Activated CD8-positive, alpha-beta memory T cell treated with anti-CD3 and anti-CD28 coated beads, Interleukin-2, amount 10 ng/mL, durations not matched to agents 7 days and 5 days (primary cell): ENCODE measurements at places on chromosomes 4 and X. TPM values are rescaled to one million over a fixed set of nuclear protein-coding genes. Genes with fewer than 3 reads are reported as not detected.

DNA sequence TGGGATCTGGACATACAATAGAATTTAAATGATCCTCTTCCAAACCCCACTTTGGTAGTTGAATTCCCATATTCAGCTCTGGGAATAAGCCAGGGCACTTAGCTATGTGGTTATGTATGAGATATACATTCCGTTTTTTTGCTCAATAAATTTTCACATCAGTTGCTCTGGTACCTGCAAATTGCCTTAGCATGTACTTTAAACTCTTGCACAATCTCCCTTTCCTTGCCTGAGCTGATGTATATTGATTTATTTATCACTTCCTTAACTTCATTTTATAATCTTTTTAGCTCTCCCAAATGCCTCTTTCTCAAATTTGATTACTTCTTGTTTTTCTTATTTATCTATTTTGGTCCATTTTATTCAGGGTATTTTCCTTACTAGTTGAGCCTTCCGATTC lies 90.1 kb upstream of the AGA start:
- H3K4me3 ChIP-seq: no peak overlapping the region
- no peak overlapping the region for H3K27ac ChIP-seq
- no peaks in the 10 kb centered on the region for H3K36me3 ChIP-seq
- no peaks in the 10 kb centered on the region for H3K27me3 ChIP-seq
- no peak for DNase-seq

- no peak for DNase-seq
- H3K36me3 ChIP-seq: no peaks in the 10 kb centered on the region
- H3K4me1 ChIP-seq: no peaks in the 10 kb centered on the region
- no peak overlapping the region for H3K4me3 ChIP-seq
- H3K27me3 ChIP-seq: no peaks in the 10 kb centered on the region
Measured at GRCh38 chr4:127103681-127104115, 529.1 kb upstream of the INTU start.

- no peak for DNase-seq
- H3K27ac ChIP-seq: peak overlapping the region; percentile 94
- no peak overlapping the region for H3K4me3 ChIP-seq
- peaks cover 91% of the 10 kb centered on the region for H3K4me1 ChIP-seq
Measured at GRCh38 chr4:140097572-140097971, 56.4 kb downstream of the MAML3 start.

DNA sequence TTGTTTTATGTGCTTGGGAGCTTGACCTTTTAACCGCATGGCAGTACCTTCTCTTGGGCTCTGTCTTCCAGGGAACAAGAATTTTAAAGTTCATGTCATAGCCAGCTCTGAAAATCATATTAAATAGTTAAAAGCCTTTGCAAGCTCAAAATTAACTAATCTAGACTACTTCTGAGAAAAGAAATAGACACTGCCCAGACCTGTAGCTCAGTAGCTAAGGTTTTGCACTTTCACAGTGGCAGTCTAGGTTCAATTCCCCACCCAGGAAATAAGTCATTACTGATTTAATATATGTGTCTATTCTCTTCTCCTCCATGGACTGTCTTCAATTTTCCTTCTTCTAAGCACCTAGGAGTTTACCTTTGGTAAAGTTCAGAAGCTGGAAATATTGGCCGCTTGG lies 27.4 kb downstream of the HSD17B11 start:
- H3K4me3 ChIP-seq: no peak overlapping the region
- no peak for DNase-seq
- peaks cover 35% of the 10 kb centered on the region for H3K36me3 ChIP-seq
- H3K27ac ChIP-seq: no peak overlapping the region
- H3K4me1 ChIP-seq: no peaks in the 10 kb centered on the region

DNA sequence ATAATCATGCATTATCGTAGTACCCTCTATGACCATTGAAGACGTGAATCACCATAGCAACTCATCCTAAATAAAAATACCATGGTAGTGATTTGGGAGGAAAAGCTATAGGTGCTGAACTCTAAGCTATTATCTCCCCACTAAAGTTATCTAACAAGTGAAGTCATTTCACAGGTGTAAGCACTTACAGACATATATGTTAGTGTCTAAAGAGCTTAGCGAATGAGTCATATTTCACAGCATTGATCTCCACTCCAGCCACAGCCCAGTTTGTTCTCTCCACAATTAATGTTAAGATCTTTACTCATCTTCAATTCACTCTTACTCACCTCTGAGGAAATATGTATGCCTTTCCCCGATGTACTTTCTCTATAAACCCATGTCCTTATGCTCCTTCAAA lies 57.0 kb downstream of the DCAF8L1 start:
- H3K4me3 ChIP-seq: no peak overlapping the region
- no peak for DNase-seq
- H3K27ac ChIP-seq: no peak overlapping the region
- no peaks in the 10 kb centered on the region for H3K36me3 ChIP-seq

GRCh38 chr4:32929796-32930699 lies 2209.9 kb downstream of the PCDH7 start:
- DNase-seq: no peak
- no peaks in the 10 kb centered on the region for H3K4me1 ChIP-seq
- H3K4me3 ChIP-seq: no peak overlapping the region
- no peak overlapping the region for H3K27ac ChIP-seq
- H3K36me3 ChIP-seq: no peaks in the 10 kb centered on the region
- H3K27me3 ChIP-seq: no peaks in the 10 kb centered on the region

GRCh38 chr4:58275856-58276255 lies 1165.7 kb upstream of the IGFBP7 start:
- no peaks in the 10 kb centered on the region for H3K27me3 ChIP-seq
- no peak for DNase-seq
- H3K36me3 ChIP-seq: no peaks in the 10 kb centered on the region
- H3K4me3 ChIP-seq: no peak overlapping the region
- H3K4me1 ChIP-seq: no peaks in the 10 kb centered on the region

DNA sequence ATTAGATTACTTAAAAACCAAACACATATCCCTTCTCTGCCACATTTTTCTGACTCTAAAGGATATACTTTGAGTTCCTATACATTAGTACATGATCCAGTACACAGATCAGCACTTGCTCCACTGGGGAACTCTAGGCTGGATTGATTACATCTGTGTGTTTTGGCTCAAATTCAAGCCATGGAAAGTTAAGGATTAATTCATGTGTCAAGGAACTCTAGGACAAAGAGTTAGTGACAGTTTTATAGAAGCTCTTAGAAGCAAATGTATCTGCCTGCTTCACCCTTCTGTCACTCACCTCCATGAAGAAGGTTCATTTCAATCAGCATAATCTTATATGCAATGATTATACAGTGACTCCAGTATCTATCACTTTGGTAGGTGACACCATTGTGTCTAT lies 43.2 kb downstream of the SCFD2 start:
- H3K4me1 ChIP-seq: peaks cover 14% of the 10 kb centered on the region
- H3K27ac ChIP-seq: no peak overlapping the region
- DNase-seq: no peak
- no peak overlapping the region for H3K4me3 ChIP-seq

GRCh38 chr4:56840559-56840958 lies 19.1 kb upstream of the SPINK2 start:
- no peaks in the 10 kb centered on the region for H3K27me3 ChIP-seq
- no peak overlapping the region for H3K4me3 ChIP-seq
- H3K27ac ChIP-seq: no peak overlapping the region
- H3K4me1 ChIP-seq: peaks cover 6% of the 10 kb centered on the region
- no peaks in the 10 kb centered on the region for H3K36me3 ChIP-seq

GRCh38 chr4:25120146-25120940 lies 39.9 kb downstream of the SEPSECS start:
- no peaks in the 10 kb centered on the region for H3K27me3 ChIP-seq
- H3K4me1 ChIP-seq: peaks cover 10% of the 10 kb centered on the region
- no peak for DNase-seq
- H3K27ac ChIP-seq: no peak overlapping the region
- no peak overlapping the region for H3K4me3 ChIP-seq

DNA sequence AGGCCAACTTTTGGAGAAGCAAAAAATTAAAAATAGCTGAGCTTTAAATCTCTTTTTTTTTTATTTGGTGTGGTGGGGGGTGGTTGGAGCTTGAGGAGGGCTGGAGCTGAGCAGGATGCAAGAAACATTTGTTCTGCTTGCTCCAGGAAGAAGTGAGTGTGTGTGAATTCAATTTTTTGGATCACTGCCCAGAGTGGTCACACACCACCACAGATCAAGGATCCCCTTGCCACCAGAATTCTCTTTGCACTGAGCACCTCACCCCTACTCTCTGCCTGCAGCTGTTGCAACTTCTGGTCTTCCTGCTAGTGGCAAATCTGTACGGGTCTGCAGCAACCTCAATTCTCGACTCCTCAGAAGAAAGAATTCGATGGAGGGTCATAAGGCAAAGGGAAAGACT lies 19.9 kb upstream of the PLP1 start:
- H3K36me3 ChIP-seq: no peaks in the 10 kb centered on the region
- no peaks in the 10 kb centered on the region for H3K27me3 ChIP-seq
- no peak for DNase-seq

DNA sequence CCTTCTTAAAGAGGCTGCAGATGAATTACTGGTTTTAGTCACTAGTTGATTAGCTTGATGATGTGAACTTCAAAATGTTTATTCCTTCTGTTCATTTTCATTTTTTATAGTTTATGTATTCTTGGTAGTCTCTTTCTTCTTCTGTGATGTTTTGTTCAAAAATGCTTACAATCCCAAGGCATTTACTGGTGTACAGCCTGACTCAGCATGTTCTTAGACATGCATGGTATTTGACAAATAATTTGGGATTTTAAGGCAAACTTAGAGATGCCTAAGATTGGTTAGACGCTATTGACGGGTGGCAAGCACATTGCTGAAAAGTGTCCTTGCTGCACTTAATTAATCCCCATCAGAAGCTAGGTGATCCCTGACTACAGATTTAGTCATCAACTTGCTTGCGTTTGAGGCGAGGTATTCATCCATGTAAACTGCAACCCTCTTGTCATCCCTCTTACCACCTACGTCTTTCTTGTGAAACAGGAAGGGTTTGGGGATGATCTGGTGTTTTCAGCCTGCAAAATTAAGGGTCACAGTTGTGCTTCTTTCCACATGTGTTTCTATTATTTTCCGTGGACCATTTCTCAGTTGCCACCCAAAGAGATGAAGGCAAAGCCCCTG lies 331.8 kb downstream of the DKK2 start:
- H3K27ac ChIP-seq: no peak overlapping the region
- H3K4me3 ChIP-seq: no peak overlapping the region

GRCh38 chrX:23911126-23911835 lies 3.5 kb downstream of the CXorf58 start:
- no peaks in the 10 kb centered on the region for H3K27me3 ChIP-seq
- H3K4me1 ChIP-seq: peaks cover 15% of the 10 kb centered on the region
- no peak overlapping the region for H3K27ac ChIP-seq
- H3K4me3 ChIP-seq: no peak overlapping the region
- DNase-seq: no peak

DNA sequence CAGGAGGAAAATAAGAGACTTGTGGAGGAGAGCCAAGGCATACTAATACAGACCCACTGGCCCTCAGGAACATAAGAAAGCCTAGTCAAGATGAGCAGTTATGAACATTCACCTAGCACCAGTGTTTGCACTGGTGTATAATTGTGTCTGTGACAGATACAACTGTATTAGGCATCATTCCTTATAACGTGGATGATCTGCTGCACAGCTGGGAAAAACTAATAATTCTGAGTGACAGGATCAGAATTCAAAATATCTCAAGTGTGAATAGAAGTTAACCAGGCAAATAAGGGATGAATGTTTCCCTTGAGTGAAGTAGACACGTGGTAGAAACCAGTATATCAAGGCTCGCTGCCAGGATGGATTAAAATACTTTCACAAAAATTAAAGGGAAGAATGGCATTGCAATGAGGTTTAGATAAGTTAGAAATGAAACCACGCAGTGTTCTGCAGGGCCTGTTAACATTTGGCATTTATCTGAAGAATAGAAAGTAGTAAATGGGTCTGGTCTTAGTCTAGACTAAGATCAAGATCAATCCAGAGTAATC lies 325.9 kb downstream of the EPHA5 start:
- H3K27ac ChIP-seq: no peak overlapping the region
- H3K4me1 ChIP-seq: no peaks in the 10 kb centered on the region
- no peaks in the 10 kb centered on the region for H3K27me3 ChIP-seq
- H3K4me3 ChIP-seq: no peak overlapping the region

- H3K27ac ChIP-seq: no peak overlapping the region
- H3K4me3 ChIP-seq: no peak overlapping the region
- H3K36me3 ChIP-seq: no peaks in the 10 kb centered on the region
- peaks cover 12% of the 10 kb centered on the region for H3K4me1 ChIP-seq
- no peaks in the 10 kb centered on the region for H3K27me3 ChIP-seq
Measured at GRCh38 chr4:77843628-77844027, 19.0 kb upstream of the MRPL1 start.

GRCh38 chrX:1521459-1521956 lies 15.5 kb downstream of the P2RY8 start:
- peaks cover 52% of the 10 kb centered on the region for H3K4me1 ChIP-seq
- peaks cover 51% of the 10 kb centered on the region for H3K36me3 ChIP-seq
- H3K27ac ChIP-seq: peak overlapping the region; percentile 87
- DNase-seq: peak; percentile 92
- H3K4me3 ChIP-seq: peak overlapping the region; percentile 66

DNA sequence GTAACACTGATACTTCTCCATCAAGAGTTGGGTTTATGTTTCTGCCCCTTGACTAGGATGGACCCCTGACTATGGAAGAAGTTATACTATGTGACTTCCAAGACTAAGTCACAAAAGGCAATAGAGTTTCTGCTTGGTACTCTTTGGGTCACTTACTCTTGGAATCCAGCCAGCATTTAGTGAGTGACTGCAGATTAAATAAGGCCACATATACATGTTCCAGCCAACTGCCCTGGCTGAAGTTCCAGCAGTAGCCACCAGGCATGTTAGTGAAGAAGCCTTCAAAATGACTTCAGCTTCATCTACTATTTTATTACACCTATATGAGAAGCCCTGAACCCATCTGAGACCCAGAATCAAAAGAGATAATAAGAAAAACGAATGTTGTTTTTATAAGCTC lies 524.0 kb downstream of the DMD start:
- H3K27ac ChIP-seq: no peak overlapping the region
- H3K4me1 ChIP-seq: no peaks in the 10 kb centered on the region
- no peak for DNase-seq
- H3K4me3 ChIP-seq: no peak overlapping the region
- no peaks in the 10 kb centered on the region for H3K36me3 ChIP-seq
- H3K27me3 ChIP-seq: no peaks in the 10 kb centered on the region

GRCh38 chrX:18643853-18644252 lies 28.1 kb downstream of the RS1 start:
- no peaks in the 10 kb centered on the region for H3K27me3 ChIP-seq
- H3K4me1 ChIP-seq: no peaks in the 10 kb centered on the region
- no peak overlapping the region for H3K4me3 ChIP-seq
- H3K36me3 ChIP-seq: no peaks in the 10 kb centered on the region
- no peak for DNase-seq

DNA sequence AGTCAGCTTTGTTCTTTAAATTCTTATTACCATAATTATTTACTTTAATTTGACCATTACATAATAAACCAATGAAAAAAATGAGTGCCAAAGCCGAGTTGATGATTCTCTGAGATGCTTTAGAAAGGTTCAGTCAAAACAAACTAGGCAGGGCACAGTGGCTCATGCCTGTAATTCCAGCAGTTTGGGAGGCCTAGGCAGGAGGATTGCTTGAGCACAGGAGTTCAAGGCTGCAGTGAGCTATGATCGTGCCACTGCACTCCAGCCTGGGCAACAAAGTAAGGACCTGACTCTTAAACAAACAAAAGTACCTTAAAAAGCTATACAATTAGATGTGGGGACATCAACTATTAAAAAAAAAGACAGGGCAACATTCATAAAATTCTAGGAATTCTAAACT lies 75.0 kb downstream of the AFAP1 start:
- H3K27me3 ChIP-seq: no peaks in the 10 kb centered on the region
- DNase-seq: no peak
- H3K4me1 ChIP-seq: peaks cover 25% of the 10 kb centered on the region
- no peak overlapping the region for H3K27ac ChIP-seq
- H3K4me3 ChIP-seq: no peak overlapping the region

The CRMP1 gene
- 0.16 TPM for total RNA-seq

The DUSP9 gene
- not detected for total RNA-seq

The FANCB gene
- total RNA-seq: 12.0 TPM

The NUDT11 gene
- total RNA-seq: 0.79 TPM

The BST1 gene
- 0.40 TPM for total RNA-seq

The PRDM5 gene
- total RNA-seq: not detected

The RNF212 gene
- total RNA-seq: 3.2 TPM

The CENPVL1 gene
- total RNA-seq: not detected
